ENCODE measurements at places on chromosomes 3 and 15. TPM values are rescaled to one million over a fixed set of nuclear protein-coding genes. Genes with fewer than 3 reads are reported as not detected.

The NOX5 gene
- not detected for total RNA-seq

The CPN2 gene
- total RNA-seq: not detected

The BBX gene
- 37.7 TPM for total RNA-seq

The CIB2 gene
- 1.7 TPM for total RNA-seq

The ROPN1B gene
- not detected for total RNA-seq

The RTP3 gene
- total RNA-seq: not detected

The AP4E1 gene
- 13.7 TPM for total RNA-seq

GRCh38 chr3:88093266-88093665 is 34.2 kb downstream of the ZNF654 start:
- no peak for DNase-seq

DNA sequence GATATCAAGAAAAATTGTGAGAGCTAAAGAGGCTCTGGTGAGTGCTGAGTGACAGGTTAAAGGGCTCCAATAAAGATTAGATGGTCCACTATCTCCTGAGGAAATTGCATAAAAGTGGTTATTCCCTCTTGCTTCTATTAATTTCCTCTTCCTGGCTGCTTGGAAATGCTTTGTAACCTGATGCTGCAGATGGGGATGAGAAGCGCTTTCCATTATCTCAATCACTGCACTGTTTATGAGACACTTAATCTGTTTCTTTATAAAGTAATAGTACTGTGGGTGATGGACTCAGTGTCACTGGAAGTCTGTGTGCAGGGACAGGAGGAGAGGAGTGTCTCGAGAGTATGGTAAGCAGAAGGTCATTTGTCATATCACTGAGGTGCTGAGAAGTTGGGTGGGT is 305.3 kb downstream of the EPHB1 start:
- no peak for DNase-seq

GRCh38 chr15:81966631-81967030 is 79.2 kb downstream of the MEX3B start:
- DNase-seq: no peak

DNA sequence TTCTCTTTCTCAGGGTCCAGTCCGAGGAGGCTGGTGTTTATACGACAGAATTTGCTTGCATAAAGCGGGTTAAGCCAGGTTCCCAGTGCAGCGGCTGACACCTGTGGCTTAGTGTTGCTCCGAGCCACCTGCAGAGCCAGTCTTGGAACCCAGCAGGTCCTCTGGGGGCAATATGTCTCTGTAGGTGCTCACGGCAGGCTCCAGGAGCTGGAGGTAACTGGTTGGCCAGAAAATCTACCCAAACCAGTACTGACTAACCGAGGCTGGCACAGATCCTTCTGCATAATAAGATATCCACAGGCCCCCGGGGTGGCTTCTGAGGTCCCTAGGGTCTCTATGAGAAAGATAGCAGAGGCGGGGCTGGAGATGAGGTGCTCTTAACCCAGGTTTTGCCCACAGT is 3.2 kb downstream of the MGLL start:
- DNase-seq: no peak

GRCh38 chr3:87167628-87168456 is 59.3 kb upstream of the CHMP2B start:
- peak; percentile 73 for DNase-seq

DNA sequence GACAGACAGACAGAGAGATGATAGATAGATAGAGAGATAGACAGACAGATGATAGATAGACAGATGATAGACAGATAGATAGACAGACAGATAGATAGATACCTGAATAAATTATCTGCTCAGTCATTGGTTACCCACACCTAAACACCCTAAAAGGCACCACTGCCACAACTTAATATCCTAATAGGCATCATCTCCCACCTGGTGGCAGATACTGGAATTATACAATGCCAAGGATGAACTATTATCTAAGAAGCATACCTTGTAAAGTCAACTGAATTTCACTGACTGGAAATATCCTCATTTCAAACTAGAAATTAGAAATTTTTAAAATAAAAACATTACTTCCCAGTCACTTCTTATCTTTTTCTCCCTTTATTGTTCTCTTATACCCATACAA is 19.4 kb upstream of the ATP8B4 start:
- no peak for DNase-seq

DNA sequence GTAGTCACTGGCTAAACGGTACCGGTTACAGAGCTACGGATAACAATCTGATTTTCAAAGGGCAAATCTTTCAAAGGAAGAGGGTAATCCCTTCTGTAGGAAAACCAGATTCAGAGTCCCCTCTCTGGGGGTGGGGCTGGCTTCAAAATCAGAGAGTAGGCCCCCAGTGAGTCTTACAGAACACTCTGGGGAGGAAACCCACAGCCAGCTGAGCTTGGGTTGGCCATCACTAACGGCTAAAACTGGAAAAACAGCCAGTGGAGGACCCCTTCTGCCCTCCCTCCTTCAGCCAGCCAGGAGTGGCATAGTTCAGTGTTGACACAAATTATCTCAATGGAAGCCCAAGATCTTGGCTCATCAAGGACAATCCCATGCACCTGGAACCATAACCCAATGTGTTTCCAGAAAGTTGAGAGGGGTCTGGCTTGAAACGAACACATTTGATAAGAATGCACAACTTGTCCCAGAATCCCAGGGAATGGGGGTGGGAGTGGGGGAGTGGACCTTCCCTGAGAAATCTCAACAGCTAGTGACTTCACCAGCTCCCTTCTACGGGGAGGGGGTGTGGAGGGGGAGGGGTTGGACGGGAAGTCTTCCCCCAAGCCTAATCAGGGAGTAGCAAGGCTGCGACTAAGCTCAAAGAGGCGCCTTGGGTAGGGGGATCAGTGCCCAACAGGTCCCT is 1.0 kb downstream of the RASL12 start:
- no peak for DNase-seq

DNA sequence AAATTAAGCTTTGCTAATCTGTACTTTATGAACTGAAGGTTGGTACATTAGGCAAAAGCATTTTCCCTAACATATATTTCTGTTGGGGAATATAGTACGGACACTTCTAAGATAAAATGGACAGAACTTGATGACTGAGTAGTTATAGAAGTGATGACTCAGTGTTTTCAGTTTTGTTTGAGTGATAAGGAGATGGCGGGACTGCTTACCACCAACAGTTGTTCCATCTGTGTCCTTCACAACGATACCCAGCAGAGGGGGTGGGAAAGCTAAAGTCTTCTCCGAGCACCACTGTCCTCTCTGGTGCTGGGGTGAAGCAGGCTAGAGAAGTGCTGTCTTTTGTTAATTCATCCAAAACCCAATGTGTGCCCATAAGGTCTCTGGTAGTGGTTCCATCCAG is 195.8 kb downstream of the CD47 start:
- DNase-seq: no peak

DNA sequence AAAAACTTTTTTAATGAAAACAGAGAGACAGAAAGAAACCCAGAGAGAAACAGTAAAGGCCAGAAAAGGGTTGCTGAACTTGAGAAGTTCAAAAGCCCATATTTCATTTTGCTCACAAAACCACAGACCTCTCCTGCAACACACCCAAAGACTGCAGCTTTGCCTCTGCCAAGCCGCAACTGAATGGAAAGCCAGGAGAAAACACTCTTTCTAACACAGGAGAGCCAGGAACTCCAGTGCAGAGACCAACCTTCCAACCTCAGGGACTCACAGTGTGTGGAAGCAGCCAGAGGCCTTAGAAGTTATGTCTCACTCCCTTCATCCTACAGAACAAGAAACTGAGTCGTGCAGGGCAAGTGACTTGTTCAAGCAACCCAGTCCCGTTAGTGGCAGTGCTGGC is 163.1 kb upstream of the HES1 start:
- no peak for DNase-seq

DNA sequence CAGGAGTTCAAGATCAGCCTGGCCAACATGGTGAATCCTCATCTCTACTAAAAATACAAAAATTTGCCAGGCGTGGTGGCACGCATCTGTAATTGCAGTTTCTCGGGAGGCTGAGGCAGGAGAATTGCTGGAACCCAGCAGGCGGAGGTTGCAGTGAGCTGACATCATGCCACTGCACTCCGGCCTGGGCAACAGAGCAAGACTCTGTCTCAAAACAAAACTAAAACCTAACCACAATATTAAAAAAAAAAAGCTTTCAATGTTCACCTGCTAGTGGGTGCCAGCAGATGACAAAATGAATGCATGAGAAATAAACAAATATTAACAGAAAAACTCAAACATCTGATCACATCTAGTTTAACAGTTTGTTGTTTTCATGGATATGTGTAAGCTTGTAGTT is 9.0 kb downstream of the SLC24A1 start:
- no peak for DNase-seq

GRCh38 chr15:75731248-75732151 is 18.9 kb upstream of the CSPG4 start:
- no peak for DNase-seq

- DNase-seq: no peak
Observed at GRCh38 chr15:31214864-31215489, 111.7 kb upstream of the KLF13 start.

DNA sequence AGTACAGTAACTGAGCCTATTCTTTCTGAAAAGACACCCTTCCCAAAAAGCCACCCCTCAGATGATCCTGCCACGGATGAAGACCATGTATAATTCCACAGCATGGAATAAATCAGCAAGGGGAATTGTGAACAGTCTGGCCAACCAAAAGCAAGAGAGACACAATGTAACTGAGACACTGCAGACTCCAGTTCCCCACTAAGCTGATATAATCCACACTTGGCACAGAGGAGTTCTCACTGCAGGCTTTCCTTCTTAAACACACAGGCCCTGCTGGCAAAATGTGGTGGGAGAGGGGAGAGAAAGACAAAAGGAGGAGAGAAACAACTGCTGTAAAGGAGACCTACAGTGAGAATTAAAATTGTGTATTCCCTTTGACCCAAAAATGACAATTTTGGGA is 12.7 kb downstream of the GPR156 start:
- peak; percentile 46 for DNase-seq

GRCh38 chr3:127585163-127585812 is 5.2 kb downstream of the TPRA1 start:
- DNase-seq: no peak

DNA sequence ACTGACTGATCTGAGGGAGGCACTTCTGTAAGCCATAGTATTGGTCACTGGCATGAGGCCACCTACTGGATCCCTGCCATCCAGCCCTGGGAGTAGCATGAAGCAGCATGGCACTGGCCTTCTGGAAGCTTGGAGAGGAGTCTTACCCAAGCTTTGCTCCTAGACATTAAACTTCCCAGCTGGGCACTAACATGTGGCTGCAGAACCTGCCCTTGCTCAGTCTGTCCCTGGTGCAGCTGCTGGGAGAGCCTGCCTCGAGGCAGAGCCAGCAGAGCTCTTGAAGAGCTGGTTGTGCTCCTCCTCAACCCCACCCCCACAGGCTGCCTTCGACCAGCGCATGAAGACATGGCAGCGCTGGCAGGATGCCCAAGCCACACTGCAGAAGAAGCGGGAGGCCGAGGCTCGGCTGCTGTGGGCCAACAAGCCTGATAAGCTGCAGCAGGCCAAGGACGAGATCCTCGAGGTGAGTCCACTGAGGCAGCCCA is 17.1 kb upstream of the SNX22 start:
- no peak for DNase-seq

DNA sequence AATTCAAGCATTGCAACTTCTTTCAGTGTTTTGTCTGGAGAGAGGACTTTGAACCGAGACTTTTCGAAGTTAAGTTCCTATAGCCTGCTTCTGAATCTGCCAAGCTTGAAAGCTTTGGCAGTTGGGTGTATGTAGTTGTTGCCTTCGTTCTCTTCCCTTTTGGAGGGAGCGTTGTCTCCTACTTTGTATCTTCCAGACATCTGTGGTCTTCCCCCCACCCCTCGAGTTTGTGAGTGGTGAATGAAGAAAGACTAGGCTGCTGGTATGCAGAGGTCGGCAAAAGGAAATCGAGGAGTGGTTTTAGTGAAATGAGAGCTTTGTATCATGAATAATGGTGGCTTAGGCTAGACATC is 1.3 kb downstream of the CTNNB1 start:
- peak; percentile 15 for DNase-seq

GRCh38 chr3:30639937-30640336 is 33.5 kb downstream of the TGFBR2 start:
- no peak for DNase-seq

DNA sequence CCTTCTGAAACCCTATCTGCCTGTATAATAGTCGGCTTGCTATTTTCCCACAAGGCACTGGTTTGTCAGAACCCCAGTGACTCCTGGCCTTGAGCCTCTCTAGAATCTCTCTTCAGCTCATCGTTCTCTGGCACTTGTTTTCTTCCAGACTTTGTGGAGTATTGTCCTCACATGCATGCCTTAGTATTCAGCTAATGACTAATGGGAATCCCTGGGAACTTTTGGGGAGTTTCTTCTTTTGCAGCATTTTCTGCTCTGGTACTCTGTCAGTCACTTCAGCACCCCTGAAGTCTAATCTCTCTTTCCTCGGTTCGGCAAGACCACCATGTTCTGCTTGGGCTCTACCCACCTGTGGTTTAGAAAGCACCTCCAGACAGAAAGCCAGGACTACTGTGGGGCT is 35.8 kb upstream of the THRB start:
- DNase-seq: no peak

DNA sequence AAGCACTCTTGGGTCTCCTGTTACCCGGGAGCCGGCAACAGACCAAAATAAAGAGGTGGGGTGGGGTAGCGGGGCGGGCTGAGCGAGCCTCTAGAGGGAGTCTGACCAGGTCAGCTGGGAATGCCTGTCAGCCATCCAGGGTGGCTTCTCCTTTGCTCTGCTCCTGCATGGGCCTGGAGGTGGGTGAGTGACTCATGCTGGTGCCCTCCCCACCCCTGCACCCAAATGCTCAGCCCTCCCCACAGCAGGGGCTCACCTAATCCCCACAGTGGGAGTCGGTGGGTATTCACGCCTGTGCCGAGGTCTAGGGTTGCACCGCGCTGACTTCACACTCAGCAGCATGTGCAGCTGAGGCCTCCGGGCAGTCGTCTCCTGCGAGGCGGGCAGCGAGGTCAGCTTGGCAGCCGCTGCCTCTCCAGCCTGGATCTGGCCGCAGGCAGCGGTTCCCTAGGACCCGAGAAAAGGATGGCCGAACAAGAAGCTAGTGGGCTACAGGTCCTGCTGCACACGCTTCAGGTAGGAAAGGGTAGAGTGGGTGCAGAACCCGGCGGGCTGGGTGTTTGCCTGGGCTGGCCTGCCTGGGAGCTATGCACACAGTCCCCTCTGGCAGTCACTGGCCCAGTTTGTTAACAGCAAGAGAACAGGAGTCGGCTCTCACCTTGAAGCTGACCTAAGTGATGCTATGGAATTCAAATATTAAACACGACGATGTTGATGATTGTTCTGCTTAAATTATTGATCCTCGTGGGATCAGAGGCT is at the start of gene AGBL1:
Gene AGBL1, plus strand, starts transcription at position 364 of the 759 bp plus-strand sequence.
- DNase-seq: no peak

DNA sequence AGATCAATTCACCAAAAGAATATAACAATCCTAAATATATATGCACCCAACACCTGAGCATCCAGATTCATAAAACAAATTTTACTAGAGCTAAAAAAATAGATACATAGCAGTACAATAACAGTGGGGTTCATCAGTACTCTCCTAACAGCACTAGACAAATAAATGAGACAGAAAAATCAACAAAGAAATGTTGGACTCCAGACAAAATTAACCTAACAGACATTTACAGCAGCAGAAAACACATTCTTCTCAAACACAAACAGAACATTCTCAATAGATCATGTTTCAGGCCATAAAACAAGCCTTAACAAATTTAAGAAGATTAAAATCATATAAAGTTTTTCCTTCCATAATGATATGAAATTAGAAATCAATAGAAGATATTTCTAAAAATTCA is 124.8 kb upstream of the NECTIN3 start:
- DNase-seq: no peak

Measured in A673 (cell line).